ENCODE measurements at places on chromosomes 16 and 17. TPM values are rescaled to one million over a fixed set of nuclear protein-coding genes. Genes with fewer than 3 reads are reported as not detected.

Gene CTF1
- 0.12 TPM for total RNA-seq

Gene SCARF1
- total RNA-seq, result 11.1 TPM

Gene KRTAP2-2
- total RNA-seq, result not detected

Gene TMEM98
- total RNA-seq, result 1.8 TPM

Gene ELMO3
- 8.0 TPM for total RNA-seq

Gene MMP15
- 0.68 TPM for total RNA-seq

Gene MSLN
- not detected for total RNA-seq

Gene SLC5A10
- not detected for total RNA-seq

Gene LRRC37A2
- 9.6 TPM for total RNA-seq

Gene ABCC12
- total RNA-seq, result not detected

Gene G6PC1
- not detected for total RNA-seq

Gene P3H4
- 3.4 TPM for total RNA-seq
